Caco-2 (cell line): ENCODE measurements at places on chromosomes 7 and 10. TPM values are rescaled to one million over a fixed set of nuclear protein-coding genes. Genes with fewer than 3 reads are reported as not detected.

Gene BHLHA15
- 3.4 and 3.6 TPM in 2 replicates for total RNA-seq

Gene LRIT1
- not detected in 2 replicates for total RNA-seq

GRCh38 chr7:149821191-149822148 lies 16.7 kb upstream of the ZNF862 start:
- peak; percentile 70 for DNase-seq
- no peaks in the 10 kb centered on the region for H3K36me3 ChIP-seq
- no peaks in the 10 kb centered on the region for H3K27me3 ChIP-seq
- peaks cover 16% of the 10 kb centered on the region for H3K4me1 ChIP-seq
- peak overlapping the region; percentile 11; the same call in 1 of the 2 replicates for H3K4me3 ChIP-seq

DNA sequence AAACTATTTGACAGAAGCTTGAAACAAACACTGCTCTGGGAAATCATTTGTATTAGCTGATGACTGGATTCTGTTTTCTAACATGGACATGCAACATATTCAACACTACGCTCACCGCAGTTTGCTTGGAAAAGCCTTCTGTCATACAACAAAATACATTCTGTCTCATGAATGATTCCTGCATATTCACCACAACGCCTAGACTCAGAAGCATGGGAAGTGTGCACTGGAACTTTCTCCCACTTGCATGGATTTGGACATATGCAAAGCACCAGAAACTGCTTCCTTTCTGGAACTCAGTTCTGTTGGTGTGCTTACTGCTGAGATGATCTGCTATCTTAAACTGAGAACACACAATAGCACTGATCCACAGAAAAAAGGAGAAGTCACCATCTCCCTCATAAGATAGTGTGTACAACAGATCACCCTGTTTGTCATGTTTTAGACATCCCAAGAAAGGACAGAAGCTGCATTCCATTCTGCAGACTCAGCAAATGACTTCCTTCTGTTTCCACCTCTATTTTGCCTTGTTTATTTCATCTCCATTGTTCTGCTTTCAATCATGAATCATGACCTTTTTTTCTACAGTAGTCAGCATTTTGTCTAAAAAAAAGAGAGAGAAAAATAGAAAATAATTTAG lies 115.8 kb downstream of the HTR7 start:
- no peak overlapping the region for H3K27ac ChIP-seq
- DNase-seq, result no peak
- H3K36me3 ChIP-seq, result no peaks in the 10 kb centered on the region

GRCh38 chr7:114977277-114977676 lies 55.4 kb downstream of the MDFIC start:
- no peak overlapping the region for H3K27ac ChIP-seq
- DNase-seq, result no peak
- H3K36me3 ChIP-seq, result no peaks in the 10 kb centered on the region
- no peaks in the 10 kb centered on the region for H3K27me3 ChIP-seq
- H3K4me3 ChIP-seq, result no peak overlapping the region

- H3K4me1 ChIP-seq, result no peaks in the 10 kb centered on the region; the same call in 1 of the 2 replicates
- H3K27me3 ChIP-seq, result no peaks in the 10 kb centered on the region
- H3K4me3 ChIP-seq, result no peak overlapping the region
- no peaks in the 10 kb centered on the region for H3K36me3 ChIP-seq
Observed at GRCh38 chr10:7533657-7534479, 123.0 kb upstream of the SFMBT2 start.
